ENCODE measurements at places on chromosomes 6 and 20.
A peak's percentile ranks its signal among the peaks of the same experiment; 100 is the strongest.

GRCh38 chr6:121885399-121886152 lies 450.1 kb downstream of the GJA1 start:
- H3K27me3 ChIP-seq = no peaks in the 10 kb centered on the region
- H3K36me3 ChIP-seq = no peaks in the 10 kb centered on the region

- H3K4me3 ChIP-seq = no peak overlapping the region
- no peaks in the 10 kb centered on the region for H3K4me1 ChIP-seq
- no peak for DNase-seq
These were observed 39.3 kb downstream of the HUS1B start for GRCh38 chr6:617456-618100.

- no peak for DNase-seq
- H3K27ac ChIP-seq = no peak overlapping the region
- peaks cover 1% of the 10 kb centered on the region for H3K36me3 ChIP-seq
- H3K4me3 ChIP-seq = no peak overlapping the region
- H3K4me1 ChIP-seq = no peaks in the 10 kb centered on the region
- peaks cover 11% of the 10 kb centered on the region for H3K27me3 ChIP-seq
These were observed 110.3 kb downstream of the SOD2 start for GRCh38 chr6:159582736-159583135.

GRCh38 chr6:154824076-154824475 lies 90.9 kb downstream of the SCAF8 start:
- H3K27me3 ChIP-seq = no peaks in the 10 kb centered on the region
- H3K36me3 ChIP-seq = peaks cover 31% of the 10 kb centered on the region
- no peak overlapping the region for H3K27ac ChIP-seq
- DNase-seq = no peak
- no peak overlapping the region for H3K4me3 ChIP-seq
- H3K4me1 ChIP-seq = peaks cover 9% of the 10 kb centered on the region

DNA sequence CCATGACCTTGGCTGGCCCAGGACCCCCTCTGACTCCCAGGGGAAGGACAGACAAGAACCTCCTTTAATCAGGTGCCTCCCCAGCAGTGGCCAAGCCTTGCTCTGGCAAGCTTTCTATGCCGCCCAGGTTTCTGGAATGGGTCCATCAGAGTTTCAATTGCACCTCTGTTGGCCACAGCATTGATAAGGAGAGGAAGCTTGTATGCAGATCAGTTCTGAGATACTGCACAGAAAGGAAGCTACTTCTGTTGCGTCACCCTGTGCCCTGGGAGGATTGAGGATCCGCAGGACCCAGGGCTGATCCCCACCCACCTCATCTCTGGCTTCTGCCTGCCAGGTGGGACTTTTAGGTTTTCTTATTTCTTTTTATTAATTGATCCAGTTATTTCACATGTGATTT lies 167.2 kb downstream of the TFAP2C start:
- no peak for DNase-seq
- H3K4me1 ChIP-seq = no peaks in the 10 kb centered on the region
- H3K27me3 ChIP-seq = peaks cover 1% of the 10 kb centered on the region
- no peaks in the 10 kb centered on the region for H3K36me3 ChIP-seq
- H3K27ac ChIP-seq = no peak overlapping the region

GRCh38 chr20:1805161-1805581 lies 90.0 kb upstream of the SIRPA start:
- DNase-seq = no peak
- H3K27me3 ChIP-seq = no peaks in the 10 kb centered on the region
- H3K4me3 ChIP-seq = no peak overlapping the region
- H3K27ac ChIP-seq = no peak overlapping the region
- no peaks in the 10 kb centered on the region for H3K36me3 ChIP-seq

DNA sequence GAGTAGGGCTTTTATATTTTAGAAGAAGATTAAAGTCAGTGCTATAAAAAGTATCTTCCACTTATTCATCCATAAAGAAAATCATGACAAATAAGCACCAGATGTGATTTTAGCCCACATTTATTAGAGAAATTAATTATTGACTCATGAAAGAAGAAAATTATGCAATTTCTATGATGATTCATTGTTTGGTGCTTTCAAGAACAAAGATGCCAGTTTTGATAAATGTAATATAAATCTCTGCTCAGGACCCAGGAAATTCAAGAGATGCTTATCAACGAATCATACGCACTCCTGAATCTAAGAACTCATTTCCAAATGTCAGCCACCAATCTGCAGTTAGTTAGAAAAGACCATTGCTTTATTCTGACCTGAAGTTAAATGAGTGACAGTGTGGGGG lies 211.4 kb downstream of the ARHGAP18 start:
- no peak overlapping the region for H3K27ac ChIP-seq
- H3K27me3 ChIP-seq = no peaks in the 10 kb centered on the region
- H3K4me1 ChIP-seq = peaks cover 5% of the 10 kb centered on the region
- no peak for DNase-seq

DNA sequence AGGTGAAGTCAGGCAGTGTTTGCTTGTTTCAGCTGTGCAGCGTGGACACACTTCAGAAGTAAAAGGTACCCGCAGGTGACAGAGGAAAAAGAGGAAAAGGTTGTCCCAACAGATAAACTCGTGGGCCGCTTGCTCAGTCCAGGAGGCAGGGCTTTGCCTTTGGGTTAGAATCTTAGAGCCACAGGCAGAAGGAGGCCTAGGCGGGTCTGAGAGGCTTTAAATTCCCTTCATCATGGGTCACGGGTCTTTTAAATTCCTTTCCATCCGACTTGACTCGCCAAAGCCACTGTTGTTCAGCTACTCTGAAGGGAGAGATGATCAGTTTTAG lies 48.2 kb downstream of the AGPAT4 start:
- no peak overlapping the region for H3K27ac ChIP-seq
- H3K4me1 ChIP-seq = peaks cover 2% of the 10 kb centered on the region
- no peak overlapping the region for H3K4me3 ChIP-seq

DNA sequence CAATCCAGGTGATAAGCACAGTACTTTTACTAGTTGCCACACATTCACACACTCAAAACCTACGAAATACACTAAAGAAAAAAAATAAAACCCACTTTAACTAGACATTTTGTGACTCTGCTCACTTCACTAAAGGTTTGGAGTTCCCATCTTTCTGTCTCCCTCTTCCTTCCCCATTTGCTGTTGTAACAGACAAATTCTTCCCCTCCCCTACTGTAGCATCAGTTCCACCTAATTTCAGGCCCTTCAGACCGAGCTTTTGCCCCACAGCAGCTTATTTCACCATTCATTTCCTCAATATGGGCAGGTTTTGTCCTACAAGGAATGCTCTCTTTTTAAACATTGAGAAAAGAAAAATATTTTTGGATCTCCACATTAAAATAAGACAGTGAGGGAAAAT lies 31.3 kb upstream of the MRAP2 start:
- H3K36me3 ChIP-seq = no peaks in the 10 kb centered on the region
- H3K27ac ChIP-seq = no peak overlapping the region
- H3K4me1 ChIP-seq = no peaks in the 10 kb centered on the region
- H3K4me3 ChIP-seq = no peak overlapping the region

DNA sequence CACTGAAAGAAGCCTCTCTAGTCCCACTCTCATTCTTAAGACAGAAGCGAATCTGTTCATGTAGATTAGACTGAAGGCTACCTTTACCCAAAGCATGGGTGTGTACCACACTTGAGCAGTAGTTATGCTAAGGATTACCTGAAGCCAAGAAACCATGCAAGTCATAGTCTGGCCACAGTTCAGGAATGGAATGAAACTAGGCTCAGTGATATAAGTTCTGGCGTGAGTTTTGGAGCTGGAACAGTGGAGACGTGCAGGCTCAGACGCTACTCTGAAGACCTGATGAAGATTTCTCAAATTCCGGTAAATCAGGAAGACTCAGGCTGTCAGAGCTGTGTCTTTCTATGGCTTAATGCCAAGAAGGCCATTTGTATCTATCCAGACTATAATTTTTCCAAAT lies 219.9 kb downstream of the HDGFL1 start:
- no peak overlapping the region for H3K27ac ChIP-seq
- no peak overlapping the region for H3K4me3 ChIP-seq
- no peaks in the 10 kb centered on the region for H3K36me3 ChIP-seq
- no peak for DNase-seq
- no peaks in the 10 kb centered on the region for H3K27me3 ChIP-seq

- H3K27ac ChIP-seq = no peak overlapping the region
- no peaks in the 10 kb centered on the region for H3K27me3 ChIP-seq
- H3K4me3 ChIP-seq = no peak overlapping the region
- DNase-seq = no peak
- H3K36me3 ChIP-seq = peaks cover 2% of the 10 kb centered on the region
These were observed 49.2 kb downstream of the FRK start for GRCh38 chr6:116011520-116011919.

DNA sequence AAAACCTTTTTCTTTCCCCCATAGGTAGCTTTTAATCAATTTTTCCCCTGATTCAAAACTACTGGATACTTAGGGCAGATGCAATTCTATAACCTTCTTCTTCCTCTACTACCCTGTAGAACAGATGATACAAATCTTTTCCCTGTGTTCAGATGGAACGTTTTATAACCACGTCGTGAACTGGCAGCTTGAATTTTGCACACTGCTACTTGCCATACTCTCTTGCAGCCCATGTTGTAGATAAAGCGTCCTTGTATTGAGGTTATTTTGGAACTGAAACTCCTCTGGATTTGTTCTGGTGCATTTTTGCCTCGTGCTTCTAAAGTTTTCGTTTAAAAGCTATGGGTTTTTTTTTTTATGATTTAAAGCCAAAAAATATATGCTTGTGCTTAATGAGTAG lies 440.2 kb downstream of the RFPL4B start:
- peaks cover 4% of the 10 kb centered on the region for H3K4me1 ChIP-seq
- DNase-seq = no peak
- H3K27me3 ChIP-seq = peaks cover 1% of the 10 kb centered on the region

DNA sequence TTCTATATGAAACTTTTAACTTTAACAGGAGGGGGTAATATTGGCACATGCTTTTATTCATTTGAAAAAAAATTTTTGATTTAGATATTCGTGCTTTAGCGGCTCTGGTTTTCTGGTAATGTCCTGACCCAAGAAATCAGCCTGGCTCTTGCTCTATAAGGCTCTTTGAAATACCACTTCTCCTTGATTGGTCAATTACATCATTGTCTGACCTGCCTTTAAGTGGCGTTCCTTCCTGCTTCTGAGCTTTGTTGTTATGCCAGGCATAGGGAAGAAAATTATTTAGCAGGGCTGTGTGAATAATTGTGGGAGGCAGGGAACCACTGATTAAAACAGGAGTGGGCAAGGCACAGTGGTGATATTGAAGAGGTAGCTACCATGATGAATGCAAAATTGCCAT lies 3.9 kb downstream of the RNF144B start:
- H3K4me3 ChIP-seq = peak overlapping the region; percentile 14
- no peak for DNase-seq
- H3K27ac ChIP-seq = no peak overlapping the region
- H3K36me3 ChIP-seq = peaks cover 3% of the 10 kb centered on the region
- peaks cover 39% of the 10 kb centered on the region for H3K4me1 ChIP-seq

DNA sequence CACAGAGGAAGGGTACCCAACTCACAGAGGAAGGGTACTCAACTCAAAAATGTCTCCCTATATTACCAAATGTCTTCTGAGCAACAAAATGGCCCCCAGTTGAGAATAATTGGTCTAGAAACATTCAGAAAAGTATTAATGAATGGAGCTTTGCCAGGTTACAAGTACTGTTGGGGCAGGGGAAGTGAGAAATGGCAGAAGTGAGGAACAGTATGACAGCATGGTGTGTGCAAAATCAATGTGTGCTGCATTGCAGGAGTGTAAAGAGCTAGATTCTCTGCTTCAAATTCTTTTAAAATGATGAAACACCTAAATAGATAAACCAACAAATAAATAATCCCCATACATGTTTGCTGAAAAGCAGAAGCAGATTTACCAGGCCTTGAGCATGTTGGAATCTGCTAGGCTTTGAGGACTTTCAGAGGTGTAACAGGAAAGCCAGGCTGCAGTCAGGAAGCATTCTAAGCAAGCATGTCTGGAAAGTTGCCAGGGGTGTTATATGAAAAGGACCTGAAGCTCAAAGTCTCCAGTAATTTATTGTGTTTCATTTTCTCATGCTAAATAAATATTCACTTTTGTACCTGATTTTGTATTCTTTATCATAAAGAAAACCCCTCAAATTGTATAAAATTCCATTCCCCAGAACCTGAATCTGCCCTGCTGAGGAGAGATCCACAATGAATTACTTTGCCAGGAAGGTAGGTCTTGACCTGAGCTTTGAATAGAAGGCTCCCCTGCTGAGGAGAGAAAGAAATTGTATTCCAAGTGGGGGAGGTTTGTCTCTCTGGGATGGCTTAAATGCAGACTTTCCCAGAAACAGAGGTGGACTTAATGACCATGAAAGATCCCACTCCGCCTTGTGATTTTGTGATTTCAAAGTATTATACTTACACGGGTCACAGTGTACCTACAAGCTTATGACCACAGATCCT lies 265.0 kb upstream of the MARCKS start:
- no peaks in the 10 kb centered on the region for H3K27me3 ChIP-seq
- peaks cover 24% of the 10 kb centered on the region for H3K4me1 ChIP-seq
- no peaks in the 10 kb centered on the region for H3K36me3 ChIP-seq
- H3K27ac ChIP-seq = peak overlapping the region; percentile 51
- H3K4me3 ChIP-seq = no peak overlapping the region
- no peak for DNase-seq

DNA sequence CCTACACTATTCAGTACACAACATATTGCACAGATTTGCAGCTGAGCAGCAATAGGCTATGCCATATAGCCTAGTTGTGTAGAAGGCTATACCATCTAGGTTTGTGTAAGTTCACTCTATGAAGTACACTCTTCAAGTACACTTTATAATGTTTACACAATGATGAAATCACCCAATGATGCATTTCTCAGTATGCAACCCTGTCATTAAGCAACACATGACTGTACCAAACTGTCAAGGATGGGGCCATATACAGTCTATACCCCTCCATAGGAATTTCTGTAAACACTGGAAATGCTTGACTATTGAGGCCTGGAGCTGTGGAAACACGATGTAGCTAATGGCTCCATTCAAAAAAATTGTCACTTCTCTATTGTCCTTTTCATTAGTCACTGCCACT lies 535.4 kb downstream of the EPM2A start:
- peaks cover 2% of the 10 kb centered on the region for H3K27me3 ChIP-seq
- no peaks in the 10 kb centered on the region for H3K4me1 ChIP-seq
- no peak overlapping the region for H3K27ac ChIP-seq
- H3K36me3 ChIP-seq = no peaks in the 10 kb centered on the region
- DNase-seq = no peak

- no peak overlapping the region for H3K27ac ChIP-seq
- H3K36me3 ChIP-seq = no peaks in the 10 kb centered on the region
- no peak overlapping the region for H3K4me3 ChIP-seq
- H3K27me3 ChIP-seq = no peaks in the 10 kb centered on the region
- H3K4me1 ChIP-seq = no peaks in the 10 kb centered on the region
These were observed 491.9 kb downstream of the COL12A1 start for GRCh38 chr6:74713941-74714340.

- H3K27ac ChIP-seq = no peak overlapping the region
- H3K4me3 ChIP-seq = no peak overlapping the region
- peaks cover 11% of the 10 kb centered on the region for H3K4me1 ChIP-seq
- H3K36me3 ChIP-seq = no peaks in the 10 kb centered on the region
- DNase-seq = no peak
These were observed 3.7 kb upstream of the KAT14 start for GRCh38 chr20:18133962-18134361.

- peaks cover 3% of the 10 kb centered on the region for H3K4me1 ChIP-seq
- H3K27me3 ChIP-seq = peaks cover 17% of the 10 kb centered on the region
- H3K27ac ChIP-seq = no peak overlapping the region
- no peak overlapping the region for H3K4me3 ChIP-seq
These were observed 372.7 kb upstream of the SULF2 start for GRCh38 chr20:48158014-48158413.

- no peak overlapping the region for H3K27ac ChIP-seq
- no peaks in the 10 kb centered on the region for H3K36me3 ChIP-seq
- DNase-seq = no peak
These were observed 144.0 kb downstream of the THBS2 start for GRCh38 chr6:169109411-169110220.

All from memory B cell (primary cell).